NCI-H510A treated with DMSO at 0.1 percent for 48 hours (cell line): ENCODE measurements at places on chromosomes 12 and 14.
A peak's percentile ranks its signal among the peaks of the same experiment; 100 is the strongest.

- no peak for DNase-seq
Observed at GRCh38 chr12:104985206-104985605, 910 bp upstream of the NOPCHAP1 start.

DNA sequence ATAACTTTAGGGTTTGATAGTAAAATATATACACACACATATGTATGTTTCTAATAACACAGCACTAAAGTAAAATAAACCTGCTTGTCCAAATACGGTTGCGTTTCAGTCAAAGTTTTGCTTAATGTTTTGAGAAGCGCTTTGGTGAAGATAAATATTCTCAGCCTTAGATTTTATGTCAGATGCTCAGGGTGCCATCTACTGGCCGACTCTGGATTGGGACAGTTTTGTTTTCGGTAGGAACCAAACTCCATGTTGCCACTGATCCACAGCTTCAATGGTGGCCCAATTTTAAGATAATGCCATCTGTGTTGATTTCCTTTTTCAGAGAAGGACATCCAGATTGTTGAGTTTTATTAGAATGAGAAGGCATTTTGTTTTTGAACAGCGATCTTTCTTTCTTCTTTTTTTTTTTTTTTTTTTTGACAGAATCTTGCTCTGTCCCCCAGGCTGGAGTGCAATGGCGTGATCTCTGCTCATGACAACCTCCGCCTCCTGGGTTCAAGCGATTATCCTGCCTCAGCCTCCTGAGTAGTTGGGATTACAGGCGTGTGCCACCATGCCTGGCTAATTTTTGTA is 43.1 kb downstream of the LLPH start:
- DNase-seq: peak; percentile 69

DNA sequence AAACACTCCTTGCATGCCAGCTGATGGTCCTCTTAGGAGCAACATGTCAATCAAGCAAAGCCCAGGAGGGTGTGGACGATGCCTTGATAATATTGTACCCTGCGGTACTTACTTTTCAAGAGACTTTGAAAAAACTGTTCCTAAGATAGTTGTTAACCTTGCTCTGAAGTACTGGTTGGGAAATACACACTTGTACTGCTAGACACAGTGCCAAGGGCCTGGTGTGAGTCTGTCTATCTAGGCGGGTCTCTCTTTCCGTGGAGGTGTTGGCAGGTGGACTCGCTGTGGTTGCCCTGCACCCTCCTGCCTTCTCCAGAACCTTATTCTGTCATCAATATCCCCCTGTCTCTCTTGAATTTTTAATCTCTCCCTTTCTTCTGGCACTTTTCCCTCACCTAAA is 189.4 kb downstream of the NRXN3 start:
- no peak for DNase-seq

DNA sequence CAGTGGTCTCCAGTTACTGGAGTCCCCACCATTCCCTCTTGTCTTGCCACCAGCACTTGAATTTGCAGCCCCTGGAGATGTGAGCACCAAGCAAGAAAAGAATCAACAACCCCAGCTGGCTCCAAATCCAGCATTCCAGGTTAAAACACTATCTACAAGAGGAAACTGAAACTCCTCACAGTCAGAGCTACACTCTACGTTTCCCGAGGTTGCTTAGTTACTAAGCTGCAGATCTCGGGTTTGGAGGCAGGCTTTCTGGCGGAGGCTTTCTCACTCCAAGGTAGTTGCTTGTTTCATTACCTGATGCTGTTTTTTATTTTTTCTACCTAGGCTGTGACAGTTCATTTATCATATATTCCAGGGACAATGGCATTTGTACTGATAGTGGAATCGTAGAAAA is 248.1 kb downstream of the GLT1D1 start:
- no peak for DNase-seq

- no peak for DNase-seq
Observed at GRCh38 chr12:65593239-65593701, 231.0 kb upstream of the HMGA2 start.

GRCh38 chr12:48336564-48336963 is 14.2 kb downstream of the ZNF641 start:
- no peak for DNase-seq

DNA sequence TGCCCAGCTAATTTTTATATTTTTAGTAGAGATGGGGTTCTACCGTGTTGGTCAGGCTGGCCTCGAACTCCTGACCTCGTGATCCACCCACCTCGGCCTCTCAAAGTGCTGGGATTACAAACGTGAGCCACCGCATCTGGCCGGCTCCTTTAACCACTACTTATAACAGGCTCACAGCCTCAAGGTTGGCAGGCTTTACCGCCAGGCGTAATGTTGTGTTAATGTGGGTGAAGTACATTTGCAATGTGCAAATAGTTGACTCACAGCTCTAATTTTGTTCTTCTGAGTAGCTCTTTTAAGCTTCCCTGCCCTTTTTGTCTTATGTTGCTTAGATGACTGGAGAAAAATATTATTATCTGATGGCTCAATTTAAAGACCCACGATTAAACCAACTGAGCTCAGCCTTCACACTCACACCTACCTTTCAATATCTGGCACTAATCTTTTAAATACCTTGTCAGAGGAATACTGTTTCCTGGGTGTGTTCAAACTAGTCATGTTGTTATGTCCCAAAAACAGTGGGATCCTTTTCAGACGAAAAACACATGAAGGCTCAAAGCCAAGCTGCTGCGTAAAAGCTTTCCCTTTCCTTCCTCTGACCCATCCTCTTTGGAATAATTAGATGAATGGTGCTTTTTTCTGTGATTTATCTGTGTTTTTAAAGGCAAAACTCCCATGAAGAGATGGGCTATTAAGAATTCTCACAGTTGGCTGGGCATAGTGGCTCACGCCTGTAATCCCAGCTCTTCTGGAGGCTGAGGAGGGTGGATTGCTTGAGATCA is 57.2 kb upstream of the USP44 start:
- no peak for DNase-seq

DNA sequence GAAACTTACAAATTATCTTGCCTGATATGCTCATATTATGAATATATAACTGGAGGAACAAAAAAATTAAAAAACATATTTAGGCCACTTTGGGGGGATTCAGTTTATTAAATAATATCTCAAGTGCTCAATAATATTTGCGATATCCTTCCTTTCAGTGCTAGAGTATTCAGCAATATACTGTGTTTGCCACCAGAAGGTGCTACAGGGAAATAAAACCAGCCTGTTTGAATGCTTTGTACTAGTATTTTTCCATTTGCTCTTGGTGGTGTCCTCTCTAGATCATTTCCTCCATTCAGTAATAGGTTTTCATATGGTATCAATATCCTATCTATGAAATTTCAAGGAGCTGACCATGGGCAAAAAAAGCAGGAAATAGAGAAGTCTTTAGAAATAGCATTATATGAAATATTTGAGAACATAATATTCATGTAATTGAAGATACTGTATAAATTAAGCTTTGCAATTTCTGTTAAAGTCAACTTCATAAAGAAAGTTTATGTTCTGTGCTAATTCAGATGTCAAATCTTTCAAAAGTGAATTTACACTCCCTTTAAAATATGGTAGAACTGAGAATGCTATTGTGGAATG is 106.2 kb upstream of the NAV3 start:
- DNase-seq: peak; percentile 83

DNA sequence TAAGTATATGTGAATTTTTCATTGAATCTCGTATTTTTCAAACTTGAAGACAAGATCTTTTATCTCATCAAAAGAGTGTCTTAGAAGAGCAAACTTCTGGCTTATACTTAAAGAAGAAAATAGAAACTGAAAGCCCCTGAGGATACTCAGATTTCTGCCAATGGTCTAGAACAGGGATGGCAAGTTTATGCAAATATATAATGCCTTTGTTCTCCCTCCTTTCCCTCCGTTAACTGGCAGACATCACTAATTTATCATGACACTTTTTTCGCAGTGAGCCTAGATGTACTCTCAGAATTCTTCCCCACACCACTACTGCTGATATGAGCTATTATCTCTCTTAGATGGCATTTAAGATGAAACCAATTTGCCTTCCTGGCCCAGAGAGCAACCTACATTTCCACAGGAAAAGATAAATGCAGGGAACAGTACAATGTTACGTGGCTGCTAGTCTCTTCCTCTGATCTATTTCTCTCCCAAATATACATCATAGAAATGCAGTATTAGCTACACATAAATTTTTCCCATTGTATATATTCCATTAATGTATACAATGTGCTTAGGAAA is 40.0 kb upstream of the DAAM1 start:
- DNase-seq: no peak

- no peak for DNase-seq
Observed at GRCh38 chr12:89717759-89718523, 9.3 kb upstream of the ATP2B1 start.

DNA sequence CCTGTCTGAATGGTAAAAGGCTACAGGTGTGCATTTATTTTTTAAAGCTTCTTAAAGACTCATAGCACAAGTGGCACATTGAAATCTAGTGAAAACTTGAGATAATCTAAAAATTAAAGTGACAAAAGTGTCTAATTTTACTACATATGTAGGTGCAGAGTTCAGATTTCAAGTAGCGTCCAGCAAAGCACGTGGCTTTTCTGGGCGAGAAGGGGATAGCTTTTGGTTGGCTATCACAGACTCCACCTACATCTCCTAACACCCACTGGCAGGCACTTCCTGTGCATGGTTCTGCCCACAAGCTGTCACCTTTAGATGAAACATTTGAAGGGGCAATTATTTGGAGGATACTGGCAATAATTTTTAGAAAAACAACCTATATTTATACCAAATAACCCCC is 1.9 kb upstream of the PITPNM2 start:
- DNase-seq: peak; percentile 22

GRCh38 chr12:55823419-55823818 is 5.6 kb downstream of the ORMDL2 start:
- DNase-seq: no peak

DNA sequence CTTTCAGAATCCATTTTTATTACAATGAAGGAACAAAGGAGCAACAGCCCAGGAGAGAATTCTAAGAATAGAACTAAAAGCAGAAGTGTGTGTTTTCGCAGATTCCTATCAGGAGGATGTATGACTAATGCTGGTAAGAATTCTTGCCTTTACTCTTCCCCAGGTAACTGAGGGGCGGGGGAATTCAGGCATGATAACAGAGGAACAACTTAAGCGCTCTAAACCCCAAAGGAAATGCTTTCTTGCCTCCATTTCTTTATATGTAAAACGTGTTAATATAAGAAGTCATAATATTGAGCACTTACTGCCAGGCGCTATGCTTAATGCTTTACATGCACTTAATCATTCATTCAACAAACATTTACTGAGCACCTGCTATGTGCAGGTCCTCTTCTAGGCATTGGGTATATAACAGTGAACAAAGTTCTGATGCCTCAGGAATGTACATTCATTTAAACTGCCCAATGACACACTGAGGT is 4.5 kb downstream of the HCAR1 start:
- no peak for DNase-seq

- no peak for DNase-seq
Observed at GRCh38 chr14:29148221-29148620, 381.6 kb downstream of the FOXG1 start.

DNA sequence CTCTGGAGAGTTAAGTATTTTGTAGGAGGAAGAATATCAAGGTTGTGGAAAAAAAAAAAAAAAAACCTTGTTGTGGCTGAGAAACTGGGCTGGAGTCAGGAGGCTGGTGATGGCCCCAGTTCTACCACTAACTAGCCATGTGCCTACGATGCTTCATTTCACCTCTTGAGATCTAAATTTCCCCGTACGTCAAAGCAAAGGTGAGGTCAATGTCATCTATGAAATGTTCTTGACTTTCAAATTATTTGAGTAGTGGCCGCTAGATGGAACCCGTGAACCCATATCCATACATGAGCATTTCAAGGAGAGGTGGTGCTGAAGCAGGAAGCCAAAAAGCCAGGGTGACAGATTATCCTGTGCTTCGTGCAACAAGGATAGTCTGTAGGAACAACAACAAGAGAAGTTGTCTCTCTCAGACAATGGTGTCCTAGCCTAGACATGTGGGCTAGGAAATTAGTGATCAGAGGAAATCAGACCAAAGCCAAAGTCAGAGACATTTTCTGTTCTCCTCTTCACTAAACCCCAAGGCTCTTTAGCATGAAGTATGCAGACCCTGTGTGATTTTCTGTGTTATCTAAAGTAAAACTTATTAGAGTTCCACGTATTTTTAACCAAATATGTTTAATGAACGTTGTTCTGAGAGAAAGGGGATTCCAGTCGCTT is 95.5 kb upstream of the ETV6 start:
- peak; percentile 90 for DNase-seq
